ENCODE measurements at places on chromosomes 11 and 22.

DNA sequence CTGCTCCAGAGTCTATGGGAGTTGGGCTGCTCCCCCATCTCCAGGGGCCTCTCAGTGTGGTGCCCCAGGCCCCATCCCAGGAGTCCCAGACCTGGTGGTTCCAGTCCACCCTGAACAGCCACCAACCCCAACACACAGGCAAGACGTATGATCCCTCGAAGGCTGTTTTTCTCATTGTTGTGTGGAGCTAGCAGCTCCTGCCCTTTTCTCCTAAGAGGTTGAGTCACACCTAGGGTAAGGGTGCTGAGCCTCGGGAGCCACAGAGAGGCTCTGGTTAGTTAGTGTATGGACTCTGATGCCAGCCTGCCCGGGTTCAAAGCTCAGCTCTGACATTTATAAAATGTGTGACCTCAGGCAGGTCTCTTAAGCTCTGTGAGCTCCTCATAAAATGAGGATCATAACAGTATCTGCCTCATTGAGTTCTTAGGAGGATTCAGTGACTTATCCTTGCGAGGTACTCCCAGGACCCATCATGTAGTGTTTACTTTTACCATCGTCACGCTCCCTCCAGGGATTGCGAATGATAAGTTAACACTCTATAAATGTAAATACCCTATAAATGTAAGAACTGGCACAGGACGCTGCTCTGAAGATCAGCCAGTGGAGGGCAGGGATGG, 47.2 kb downstream of the FBLN1 start:
- no peak for DNase-seq

DNA sequence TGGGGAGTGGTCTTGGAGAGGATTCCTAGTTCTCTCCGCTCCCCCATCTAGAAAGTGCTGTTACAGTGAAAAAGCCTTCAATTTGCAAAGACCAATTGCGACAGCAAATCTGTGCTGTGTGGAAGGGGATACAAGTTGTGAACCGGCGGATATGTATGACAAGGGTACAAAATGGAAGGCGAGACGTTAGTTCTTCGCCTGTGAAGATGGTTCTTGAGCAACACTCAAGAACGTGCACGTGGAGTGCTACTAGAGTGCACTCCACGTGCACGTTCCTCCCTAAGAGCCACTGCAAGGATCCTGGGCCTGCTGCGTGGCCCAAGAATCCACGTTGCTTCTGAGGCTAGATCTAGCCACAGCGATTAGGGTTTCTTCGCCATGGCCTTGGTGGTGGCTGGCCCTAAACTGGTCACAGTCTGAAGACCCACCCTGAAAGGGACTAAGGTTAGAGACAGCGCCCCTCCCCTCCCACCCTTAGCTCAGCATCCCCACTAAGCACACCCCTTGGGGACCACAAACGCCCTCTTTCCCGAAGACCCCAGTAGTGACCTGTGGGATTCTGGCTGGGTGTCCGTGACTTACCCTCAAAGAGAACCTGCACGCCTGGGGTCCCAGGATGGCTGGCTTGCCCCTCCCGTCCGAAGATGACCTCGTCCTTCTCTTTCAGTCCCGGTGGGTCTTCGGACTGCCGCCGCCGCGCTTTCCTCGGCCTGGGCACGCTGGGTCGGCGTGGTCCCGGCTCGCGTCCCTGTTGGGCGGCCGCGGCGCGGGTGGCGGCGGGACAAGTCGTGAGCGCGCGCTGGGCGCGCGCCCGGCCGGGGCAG, 519 bp upstream of the PDE3B start:
- DNase-seq = no peak

DNA sequence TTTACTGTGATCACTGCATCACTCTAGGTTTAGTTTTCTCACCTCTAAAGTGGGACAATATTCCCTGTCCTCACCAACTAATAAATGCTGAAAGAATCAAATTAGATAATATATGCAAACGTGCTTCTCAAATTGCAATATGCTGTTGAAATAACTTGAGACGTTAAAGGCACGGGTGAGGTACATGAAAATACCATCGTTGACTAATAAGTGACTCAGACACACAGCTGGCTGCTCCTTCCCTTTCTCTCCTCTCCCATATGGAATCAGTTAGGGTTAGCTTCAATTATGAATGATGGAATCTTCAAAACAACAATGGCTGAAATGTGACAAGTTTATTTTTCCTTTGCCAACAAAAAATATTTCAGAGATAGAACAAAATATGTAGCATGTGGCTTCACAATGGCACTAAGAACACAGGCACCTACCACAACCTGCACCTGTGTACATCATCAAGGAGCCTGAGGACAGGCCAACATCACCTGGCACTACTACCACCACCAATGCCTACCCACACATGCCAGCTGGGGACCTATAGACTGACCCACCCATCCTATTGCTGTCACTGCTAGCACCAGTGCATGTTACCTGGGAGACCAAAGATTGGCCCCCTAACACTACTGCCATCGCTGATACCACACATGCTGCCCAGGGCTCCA, 13.7 kb downstream of the GDPD4 start:
- DNase-seq = no peak

GRCh38 chr22:44890416-44891292, 119.2 kb downstream of the PHF21B start:
- no peak for DNase-seq

DNA sequence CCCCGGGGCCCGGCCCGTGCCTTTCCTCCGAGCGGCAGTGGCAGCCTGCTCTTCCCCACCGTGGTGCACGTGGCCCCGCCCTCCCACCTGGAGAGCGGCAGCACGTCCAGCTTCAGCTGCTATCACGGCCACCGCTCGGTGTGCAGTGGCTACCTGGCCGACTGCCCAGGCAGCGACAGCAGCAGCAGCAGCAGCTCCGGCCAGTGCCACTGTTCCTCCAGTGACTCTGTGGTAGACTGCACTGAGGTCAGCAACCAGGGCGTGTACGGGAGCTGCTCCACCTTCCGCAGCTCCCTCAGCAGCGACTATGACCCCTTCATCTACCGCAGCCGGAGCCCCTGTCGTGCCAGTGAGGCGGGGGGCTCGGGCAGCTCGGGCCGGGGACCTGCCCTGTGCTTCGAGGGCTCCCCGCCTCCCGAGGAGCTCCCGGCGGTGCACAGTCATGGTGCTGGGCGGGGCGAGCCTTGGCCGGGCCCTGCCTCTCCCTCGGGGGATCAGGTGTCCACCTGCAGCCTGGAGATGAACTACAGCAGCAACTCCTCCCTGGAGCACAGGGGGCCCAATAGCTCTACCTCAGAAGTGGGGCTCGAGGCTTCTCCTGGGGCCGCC, 11.9 kb downstream of the C22orf31 start:
- no peak for DNase-seq

GRCh38 chr11:120219232-120219937, 8.6 kb downstream of the OAF start:
- DNase-seq = no peak

GRCh38 chr11:103648670-103649400, 387.6 kb upstream of the DDI1 start:
- no peak for DNase-seq

GRCh38 chr11:74366576-74366975, 31.7 kb downstream of the PGM2L1 start:
- DNase-seq = no peak

DNA sequence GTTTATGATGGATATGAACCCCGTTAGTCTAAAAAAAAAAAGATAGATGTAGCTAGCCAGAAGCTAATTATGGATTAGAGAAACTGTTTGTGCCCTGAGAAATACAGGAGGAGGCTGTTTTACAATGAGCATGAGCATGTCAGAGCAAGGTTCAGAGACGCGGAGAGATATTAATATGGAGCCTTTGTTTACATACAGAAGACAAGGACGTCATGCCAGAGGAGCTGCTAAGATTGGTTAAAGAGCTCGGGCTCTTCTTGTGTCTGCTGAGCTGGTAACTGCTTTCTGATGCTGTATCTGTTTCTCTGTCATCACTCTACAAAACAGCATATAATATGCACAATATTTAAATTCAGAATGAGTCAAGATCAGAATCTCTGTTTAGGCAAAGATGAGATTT, 24.9 kb upstream of the CCDC89 start:
- DNase-seq = no peak

GRCh38 chr22:39946126-39946502, 14.1 kb upstream of the TMA7B start:
- no peak for DNase-seq

Measured in renal pelvis (tissue), 12 donors.